ENCODE measurements at places on chromosomes 16 and 17.

DNA sequence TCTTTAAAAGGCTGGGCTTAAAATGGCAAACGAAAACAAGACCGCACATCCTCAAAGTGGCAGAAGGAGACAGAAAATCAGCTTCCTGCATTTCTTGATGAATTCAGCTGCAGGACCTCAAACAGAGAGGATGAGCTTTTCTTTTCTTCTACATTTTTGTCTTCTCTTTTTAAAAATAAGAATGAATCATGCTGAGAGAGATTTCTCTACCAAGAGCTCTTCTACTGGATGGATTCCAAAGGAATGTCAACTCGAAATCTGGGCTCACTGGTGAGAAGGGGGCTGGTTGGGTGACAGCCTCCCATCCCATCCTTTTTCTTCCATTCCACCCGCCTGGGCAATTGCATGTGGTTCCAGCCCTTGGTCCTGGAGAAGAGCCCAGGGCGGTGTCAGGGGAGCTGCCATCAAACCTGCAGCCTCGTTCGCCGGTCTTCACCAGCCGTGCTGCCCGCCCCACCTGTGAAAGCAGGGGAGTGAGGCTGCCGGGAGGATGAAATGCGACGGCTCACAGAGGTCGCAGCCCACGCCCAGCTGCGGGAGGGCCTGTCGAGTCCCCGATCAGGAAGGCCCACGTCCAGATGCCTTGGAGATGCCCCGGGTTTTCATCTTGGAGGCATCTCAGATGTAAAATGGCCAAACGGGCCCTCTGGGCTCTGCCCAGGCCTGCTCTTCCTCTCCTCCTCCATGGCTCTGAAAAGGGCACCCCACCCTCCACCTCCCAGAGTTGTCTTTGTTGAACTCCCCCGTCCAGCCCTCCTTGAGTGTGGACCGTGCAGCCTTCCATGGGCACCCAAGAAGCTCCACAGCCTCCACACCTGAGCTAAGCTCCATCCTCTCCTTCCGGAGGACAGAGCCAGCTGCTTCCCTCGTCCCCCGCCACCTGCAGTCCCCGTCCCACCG is 121.9 kb downstream of the FOXL1 start:
- DNase-seq, result no peak

DNA sequence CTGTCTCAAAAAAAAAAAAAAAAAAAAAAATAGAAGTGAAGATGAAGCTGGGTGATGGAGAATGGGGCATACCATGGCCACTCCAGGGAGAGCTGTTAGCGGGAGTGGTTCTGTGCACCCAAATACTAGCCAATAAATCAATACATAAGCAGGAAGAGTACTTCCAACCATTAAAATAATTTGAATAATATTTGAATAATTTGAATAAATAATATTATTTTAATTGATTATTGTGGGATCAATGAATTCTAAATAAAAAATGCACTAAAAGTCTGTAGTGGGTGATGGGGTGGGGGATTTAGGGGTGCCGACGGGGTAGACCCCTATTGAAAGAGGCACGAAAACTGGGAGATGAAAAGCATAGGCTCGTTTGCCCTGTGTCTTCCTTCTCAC is 41.4 kb upstream of the CMIP start:
- DNase-seq, result no peak

DNA sequence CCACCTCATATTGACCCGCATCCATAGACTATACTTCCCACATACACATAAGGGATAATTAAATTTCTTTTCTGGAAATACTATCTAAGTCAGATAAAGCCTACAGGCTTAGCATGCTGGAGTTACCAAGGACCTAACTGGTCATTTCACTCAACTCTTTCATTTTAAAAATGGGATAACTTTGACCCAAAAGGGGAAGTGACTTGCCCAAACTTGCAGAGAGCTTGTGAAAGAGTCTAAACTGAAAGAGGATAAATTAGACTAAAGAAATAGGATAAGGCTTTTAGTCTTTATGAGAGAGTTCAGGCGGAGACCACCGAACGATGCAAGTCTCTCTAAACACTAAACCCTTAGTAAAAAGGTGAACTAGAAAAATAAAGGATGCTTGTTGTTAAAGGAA is 3.9 kb upstream of the KRT33A start:
- DNase-seq, result no peak

DNA sequence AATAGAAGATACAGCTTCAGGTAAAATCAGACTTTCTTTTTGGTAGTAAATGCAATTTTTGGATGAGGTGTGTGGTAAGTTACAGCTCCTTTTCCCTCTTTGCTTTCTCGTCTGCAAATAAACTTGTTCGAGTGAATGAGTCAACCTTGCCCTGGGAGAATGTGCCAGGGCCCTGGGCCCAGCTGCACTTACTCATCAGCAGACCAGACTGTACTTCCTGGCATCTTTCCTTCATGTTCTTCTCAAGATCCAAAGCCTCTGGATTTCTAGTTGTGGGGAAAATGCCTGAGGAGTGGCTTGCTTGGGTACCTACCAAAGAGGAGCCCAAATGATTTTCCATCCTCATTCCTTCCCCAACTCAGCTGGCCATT is 5.4 kb upstream of the G6PC1 start:
- DNase-seq, result peak; percentile 66

GRCh38 chr16:51994597-51994996 is 552.3 kb downstream of the TOX3 start:
- peak; percentile 88 for DNase-seq

DNA sequence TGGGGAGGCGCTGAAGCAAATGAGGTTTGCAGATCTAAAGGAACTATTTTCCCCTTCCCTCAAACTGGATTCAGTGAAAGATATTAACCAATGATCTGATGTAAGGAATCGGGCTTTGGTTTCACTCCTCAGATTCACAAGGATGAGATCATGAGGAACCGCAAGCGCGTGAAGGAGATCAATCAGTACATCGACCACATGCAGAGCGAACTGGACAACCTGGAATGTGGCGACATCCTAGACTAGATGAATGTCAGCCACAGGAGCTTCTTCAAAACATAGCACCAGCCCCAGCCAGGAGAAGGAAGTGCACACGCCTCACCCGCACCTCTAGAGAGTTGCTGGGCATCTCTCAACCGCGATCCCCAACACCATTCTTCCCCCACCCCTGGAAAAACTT is 22.5 kb downstream of the ATPAF2 start:
- no peak for DNase-seq

GRCh38 chr16:12096157-12096777 is 119.7 kb downstream of the SNX29 start:
- no peak for DNase-seq

GRCh38 chr16:82867485-82867884 is 240.7 kb downstream of the CDH13 start:
- no peak for DNase-seq

DNA sequence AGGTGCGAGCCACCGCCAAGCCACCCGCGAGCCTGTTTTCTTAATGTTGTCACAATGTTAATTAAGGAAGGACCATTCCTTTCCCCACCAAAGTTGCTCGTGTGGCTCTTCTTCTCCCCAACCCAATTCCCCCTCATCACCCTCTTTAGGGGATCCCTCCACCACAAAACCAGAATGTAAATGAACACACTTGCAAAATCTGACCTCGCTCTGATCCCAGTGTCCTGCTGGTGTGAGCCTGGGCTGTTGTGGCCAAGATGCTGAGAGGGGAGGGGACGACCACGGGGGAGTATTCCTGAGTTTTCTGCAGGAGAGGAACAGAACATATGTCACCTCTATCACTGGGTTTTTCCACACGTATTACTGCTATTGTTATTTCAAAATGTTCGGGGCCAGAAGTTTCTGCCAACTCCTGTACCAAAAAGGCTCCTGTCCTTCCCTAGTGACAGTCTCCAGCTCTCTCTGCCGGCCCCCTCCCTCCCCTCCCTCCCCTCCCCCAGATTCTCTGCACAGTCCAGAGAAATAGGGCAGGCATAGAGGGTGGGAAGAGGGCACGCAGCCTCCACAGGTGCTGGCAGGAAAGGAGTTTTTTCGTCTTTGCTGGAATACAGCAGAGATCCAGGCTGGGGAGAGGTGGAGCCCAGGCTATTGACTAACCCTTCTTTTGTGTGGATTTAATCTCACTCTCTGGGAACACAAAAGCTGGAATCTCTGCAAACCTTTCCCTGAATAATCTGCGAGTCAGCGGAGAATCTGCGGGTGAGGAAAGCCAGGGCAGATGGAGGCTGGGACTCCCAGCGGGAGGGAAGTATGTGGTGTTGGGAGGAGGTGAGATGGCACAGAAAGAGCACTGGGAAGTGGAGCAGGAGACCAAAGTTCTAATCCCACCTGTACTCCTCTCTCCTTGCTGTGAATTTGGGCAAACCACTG is 4.5 kb upstream of the CA4 start:
- DNase-seq, result peak; percentile 44

- no peak for DNase-seq
These were observed 26.3 kb downstream of the MARF1 start for GRCh38 chr16:15616475-15617165.

- no peak for DNase-seq
These were observed 45.0 kb downstream of the LDHD start for GRCh38 chr16:75071621-75072020.

- peak; percentile 95 for DNase-seq
These were observed 42.4 kb upstream of the NF1 start for GRCh38 chr17:31052187-31052889.

DNA sequence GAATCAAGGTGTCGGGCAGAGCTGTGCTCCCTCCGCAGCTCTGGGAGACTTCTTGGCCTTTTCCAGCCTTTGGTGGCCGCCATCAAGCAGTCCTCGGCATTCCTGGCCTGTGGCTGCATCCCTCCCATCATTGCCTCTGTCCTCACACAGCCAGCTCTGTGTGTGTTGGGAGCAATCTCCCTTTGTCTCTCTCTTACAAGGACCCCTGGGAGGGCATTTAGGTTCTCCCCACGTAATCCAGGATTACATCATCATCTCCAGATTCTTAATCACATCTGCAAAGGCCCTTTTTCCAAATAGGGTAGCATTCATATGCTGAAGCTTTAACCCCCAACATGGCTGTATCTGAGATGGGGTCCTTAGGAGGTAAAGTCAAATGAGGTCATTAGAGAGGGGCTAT is 4.1 kb upstream of the DNAH17 start:
- no peak for DNase-seq

DNA sequence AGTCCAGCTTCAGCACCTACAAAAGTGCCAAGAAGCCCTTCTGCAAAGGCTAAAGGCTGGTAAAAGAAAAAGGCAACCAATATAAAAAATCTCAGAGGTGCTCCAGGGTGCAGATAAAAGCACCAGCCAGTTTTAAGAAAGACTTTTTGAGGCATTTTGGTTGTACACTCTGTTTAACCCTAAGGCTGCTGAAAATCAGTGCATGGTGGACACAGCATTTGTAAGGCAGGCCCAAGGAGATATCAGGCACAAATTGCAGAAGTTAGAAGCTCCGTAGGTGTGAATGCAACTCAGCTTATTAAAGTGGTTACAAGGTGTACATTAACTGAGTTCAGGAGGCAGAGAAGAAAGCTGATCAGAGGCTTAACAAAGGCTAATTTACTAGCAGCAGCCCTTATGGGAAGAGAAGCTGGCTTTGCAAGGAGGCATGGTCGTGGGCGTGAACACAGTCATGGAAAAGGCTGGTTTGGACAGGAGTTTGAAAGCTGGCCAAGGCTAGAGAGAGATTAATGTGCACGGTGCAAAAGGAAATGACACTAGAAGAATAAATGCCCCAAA is 21.1 kb downstream of the ACSM1 start:
- no peak for DNase-seq
